ENCODE measurements at places on chromosomes 1 and 21. TPM values are rescaled to one million over a fixed set of nuclear protein-coding genes. Genes with fewer than 3 reads are reported as not detected.

The LIPI gene
- polyA plus RNA-seq, result 0.21 TPM

The FASLG gene
- 1.3 TPM for polyA plus RNA-seq

The LHX8 gene
- polyA plus RNA-seq, result not detected

The ZFYVE9 gene
- 14.5 TPM for polyA plus RNA-seq

The FLG gene
- 0.73 TPM for polyA plus RNA-seq

The CGN gene
- 145 TPM for polyA plus RNA-seq

The THEM5 gene
- 0.45 TPM for polyA plus RNA-seq

The RAB3B gene
- 4.1 TPM for polyA plus RNA-seq

The SRGAP2 gene
- polyA plus RNA-seq, result 24.4 TPM

The OR2M3 gene
- polyA plus RNA-seq, result not detected

The CFHR2 gene
- polyA plus RNA-seq, result not detected

The ZNF436 gene
- polyA plus RNA-seq, result 22.2 TPM

The TMEM61 gene
- 2.8 TPM for polyA plus RNA-seq

The LRRC8D gene
- polyA plus RNA-seq, result 33.3 TPM

The SDHB gene
- polyA plus RNA-seq, result 122 TPM

The RSRP1 gene
- polyA plus RNA-seq, result 176 TPM

The VHLL gene
- polyA plus RNA-seq, result not detected

The BRINP3 gene
- polyA plus RNA-seq, result 34.4 TPM

The MYOG gene
- 0.66 TPM for polyA plus RNA-seq

The SLC6A17 gene
- polyA plus RNA-seq, result 0.33 TPM

The LCK gene
- 4.2 TPM for polyA plus RNA-seq

The A3GALT2 gene
- polyA plus RNA-seq, result 0.10 TPM

The LMOD1 gene
- polyA plus RNA-seq, result 17.3 TPM

The BMP8B gene
- polyA plus RNA-seq, result 8.1 TPM

The WDR64 gene
- polyA plus RNA-seq, result 0.03 TPM

The FNDC5 gene
- 11.0 TPM for polyA plus RNA-seq

The ABCA4 gene
- 5.3 TPM for polyA plus RNA-seq

The PRR9 gene
- 0.06 TPM for polyA plus RNA-seq

The DDR2 gene
- 18.3 TPM for polyA plus RNA-seq

The SLC45A3 gene
- 9.3 TPM for polyA plus RNA-seq
